Tibial artery (tissue), 4 donors: ENCODE measurements at places on chromosomes 1 and 21.

DNA sequence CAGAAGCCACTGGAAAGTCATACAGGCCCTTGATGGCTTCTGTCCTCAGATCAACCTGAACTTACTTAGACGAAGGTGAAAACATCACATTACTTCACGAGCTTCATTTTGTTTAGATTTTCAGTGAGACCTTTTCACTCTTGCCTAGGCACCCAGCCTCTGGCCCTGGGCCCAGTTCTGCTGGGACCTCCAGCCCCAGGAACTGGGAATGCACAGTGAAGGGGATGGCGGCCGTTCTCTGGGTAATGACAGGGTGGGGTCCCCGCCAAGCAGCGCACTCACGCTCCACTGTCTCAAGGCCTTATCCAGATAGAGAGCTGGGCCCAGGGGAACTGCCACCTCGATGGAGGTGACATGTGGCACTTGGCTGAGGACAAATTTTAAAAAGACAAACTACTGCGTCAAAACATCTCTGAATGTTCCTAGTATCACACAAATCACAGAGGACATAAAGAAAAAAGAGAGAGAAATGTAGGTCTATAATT is 54.8 kb downstream of the NPHP4 start:
- no peak for DNase-seq

DNA sequence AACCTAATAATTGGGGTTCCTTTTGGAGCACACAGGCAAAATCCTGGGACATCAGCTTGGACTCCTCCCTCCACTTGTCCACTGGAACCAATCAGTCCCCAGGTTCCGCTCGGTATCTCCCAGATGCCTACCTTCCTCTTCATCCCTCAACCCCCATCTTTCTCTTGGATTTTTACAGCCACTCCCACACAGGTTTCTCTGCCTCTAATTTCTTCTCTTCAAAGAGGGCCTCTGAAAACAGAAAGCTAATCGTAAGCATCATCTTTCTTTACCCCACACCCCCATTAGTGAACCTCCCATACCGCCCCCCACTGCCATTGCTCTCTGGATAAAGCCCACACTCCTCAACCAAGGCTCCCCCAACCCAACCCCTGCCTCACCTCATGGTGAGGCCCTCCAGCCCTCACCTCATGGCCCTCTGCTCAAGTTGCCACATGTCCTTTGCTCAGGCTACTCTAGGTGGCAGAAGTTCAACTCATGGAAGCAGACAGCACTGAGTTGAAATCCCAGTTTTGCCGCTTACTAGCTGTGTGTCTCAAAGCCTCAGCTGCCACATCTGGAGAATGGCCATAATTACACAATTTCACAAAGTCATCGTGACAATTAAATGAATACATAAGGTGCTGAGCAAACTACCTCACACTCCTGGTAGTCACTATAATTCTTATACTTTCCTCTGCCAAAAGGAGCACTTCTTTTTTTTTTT is 18.1 kb upstream of the WASF2 start:
- DNase-seq: no peak

DNA sequence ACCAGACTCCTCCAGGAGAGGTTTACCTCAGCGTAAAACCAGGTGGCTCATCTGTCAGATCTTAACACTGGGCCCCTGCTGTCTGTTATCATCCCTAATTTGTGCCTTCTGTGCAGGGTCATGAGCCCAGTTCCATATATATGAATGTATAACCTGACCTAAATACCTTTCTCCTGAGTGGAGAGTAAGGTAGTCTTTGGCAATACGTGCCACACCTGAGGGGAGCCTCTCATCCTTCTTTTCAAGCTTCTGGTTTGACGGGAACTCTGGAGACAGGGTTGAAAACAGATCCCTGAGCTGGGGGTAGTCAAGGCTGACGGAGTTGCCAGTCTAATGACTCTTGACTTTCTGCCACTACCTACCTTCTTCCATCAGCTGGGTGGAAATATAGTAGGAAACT is 4.1 kb downstream of the SFT2D2 start:
- DNase-seq: no peak

DNA sequence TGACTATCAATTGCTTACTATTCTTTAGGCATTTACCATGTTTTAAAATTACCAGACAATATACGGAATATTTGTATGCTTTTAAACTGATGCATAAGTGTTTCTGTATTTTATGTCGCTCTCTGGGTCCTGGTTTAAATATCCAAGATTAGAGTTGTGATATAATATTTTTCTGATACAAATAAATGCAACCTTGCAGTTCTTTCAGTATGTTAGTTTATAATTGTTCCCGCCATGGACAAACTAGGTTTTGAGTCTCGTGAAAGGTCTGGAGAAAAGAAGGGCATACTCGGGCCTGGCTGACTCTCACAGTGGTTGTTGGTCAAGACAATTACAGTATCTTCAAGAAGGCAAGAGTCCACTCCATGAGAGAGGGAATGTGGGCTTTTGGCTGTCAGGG is 72.6 kb upstream of the AJAP1 start:
- peak; percentile 10 for DNase-seq

DNA sequence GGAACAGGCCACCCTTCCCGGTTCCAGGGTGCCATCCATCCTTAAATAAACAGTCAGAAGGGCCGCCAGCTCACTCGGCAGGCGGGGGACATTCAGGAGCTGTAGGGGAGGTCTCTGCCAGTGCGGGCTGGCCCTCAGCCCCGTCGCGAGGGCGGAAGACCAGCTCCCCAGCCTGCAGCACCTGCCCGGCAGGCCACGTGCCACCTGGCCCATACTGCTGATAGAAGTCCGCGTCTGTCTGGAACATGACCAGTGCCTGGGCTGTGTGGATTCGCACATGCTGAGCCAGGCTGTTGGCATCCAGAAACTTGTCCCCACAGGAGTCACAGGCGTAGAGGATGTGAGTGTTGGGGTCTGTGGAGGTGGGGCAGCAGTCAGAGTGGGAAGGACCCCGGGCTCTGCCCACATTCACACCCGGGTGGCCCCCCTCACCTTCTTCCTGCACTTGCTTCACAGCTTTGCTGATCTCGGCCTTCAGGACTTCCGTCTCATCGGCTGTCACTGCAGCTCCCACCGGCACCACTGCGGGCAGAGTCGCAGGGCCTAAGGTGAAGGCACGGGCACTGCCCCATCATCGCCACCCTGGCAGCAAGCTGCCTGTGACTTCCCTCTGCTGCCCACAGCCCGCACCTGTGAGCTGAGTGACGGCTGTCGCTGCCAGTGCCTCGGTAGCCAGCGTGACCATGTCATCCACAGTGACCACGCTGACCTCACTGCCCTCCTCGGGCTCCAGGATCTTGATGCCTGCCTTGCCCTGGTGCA is 33.8 kb downstream of the ZBTB17 start:
- no peak for DNase-seq

- DNase-seq: no peak
These were observed 19.8 kb downstream of the ZBTB17 start for GRCh38 chr1:15956150-15956549.

DNA sequence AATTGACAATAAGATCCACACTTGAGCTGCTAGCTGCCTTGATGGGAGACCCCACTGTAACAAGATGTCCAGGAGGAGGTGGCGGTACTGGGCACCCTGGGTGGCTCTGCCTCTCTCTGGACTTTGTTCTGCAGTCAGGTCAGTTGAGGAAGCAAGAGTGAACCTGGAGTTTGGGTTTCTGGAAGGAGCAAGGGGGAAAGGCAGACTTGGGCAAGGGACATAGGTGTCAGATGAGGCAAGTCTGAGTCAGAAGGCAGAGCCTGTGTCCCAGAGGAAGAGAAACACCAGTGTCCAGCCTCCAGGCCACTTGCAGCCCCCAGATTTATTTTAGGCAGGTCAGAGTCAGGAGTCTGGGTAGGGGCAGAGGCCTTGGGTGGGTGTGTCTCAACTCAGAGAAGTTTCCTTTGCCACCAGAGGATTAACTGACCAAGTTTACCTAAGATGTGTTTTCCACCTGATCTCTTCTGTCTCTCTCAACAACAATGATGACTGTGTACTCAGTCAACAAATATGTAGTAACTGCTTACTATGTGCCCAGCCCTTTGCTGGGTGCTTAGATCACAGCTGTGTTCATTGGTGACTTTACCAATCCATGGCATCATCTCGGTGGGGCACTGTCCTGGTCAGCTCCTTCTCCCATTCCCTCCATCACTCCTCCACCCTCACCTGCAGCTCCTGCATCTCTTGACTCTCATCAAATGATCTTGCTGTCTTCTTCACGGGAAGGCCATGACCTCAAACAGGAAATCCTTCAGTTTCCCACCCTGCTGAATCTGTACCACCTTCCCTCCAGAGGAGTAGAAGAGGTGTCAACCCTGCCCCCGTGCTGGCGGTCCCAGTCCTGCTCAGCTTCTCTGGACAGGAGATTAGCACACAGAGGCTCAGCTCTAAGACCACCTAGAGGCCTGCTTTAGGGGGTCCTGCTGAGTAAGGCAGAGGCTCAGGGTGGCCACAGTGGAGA is 36.6 kb downstream of the ELF3 start:
- DNase-seq: no peak

DNA sequence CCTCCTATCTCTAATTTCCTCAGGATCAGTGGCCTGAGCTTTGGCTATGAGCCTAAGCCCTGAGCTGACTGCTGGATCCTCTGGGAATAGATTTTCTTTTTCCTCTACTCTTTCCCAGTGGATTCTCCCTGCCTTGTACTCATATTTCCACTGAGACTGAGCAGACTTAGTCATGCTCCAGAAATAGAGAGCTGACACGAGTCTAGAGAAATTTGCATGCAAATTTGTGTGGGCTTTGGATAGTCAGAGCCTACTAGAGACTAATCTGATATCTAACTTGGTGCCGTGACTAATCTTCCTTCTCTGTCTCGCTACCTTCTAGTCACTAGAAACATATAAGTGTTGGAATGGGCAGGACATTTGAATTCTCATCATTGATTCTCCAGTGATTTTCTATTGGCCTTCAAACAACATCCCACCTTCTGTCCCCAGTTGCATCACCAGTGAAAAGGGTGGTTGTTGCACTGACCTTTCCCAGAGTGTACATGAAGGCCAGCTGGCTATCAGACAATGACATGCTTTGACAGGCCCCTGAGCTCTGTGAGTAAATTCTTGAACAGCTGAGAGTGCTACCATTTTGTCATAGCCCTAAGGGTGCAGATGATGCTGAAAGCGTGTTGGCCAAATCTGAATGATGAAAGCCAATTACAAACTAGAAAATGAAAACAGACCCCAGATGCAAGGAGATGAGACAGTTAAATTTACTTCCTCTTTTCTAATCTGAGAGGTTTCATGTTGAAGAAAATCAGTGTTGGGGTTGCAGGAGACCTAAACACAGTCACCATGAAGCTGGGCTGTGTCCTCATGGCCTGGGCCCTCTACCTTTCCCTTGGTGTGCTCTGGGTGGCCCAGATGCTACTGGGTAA is at the start of gene FCRLA:
TSS of gene FCRLA (plus strand) at position 748 of the 866 bp plus-strand sequence. CDS start at position 784, 36 bp downstream.
- no peak for DNase-seq

- no peak for DNase-seq
These were observed 28.5 kb downstream of the DLGAP3 start for GRCh38 chr1:34900775-34901502.

- DNase-seq: no peak
These were observed 88.7 kb downstream of the RABGAP1L start for GRCh38 chr1:174248041-174248440.

- DNase-seq: peak; percentile 63
These were observed 1.8 kb downstream of the RNF220 start for GRCh38 chr1:44406737-44407429.

GRCh38 chr1:83131692-83131955 is 867.3 kb downstream of the TTLL7 start:
- DNase-seq: no peak

GRCh38 chr1:43509007-43509739 is 21.5 kb upstream of the PTPRF start:
- no peak for DNase-seq

DNA sequence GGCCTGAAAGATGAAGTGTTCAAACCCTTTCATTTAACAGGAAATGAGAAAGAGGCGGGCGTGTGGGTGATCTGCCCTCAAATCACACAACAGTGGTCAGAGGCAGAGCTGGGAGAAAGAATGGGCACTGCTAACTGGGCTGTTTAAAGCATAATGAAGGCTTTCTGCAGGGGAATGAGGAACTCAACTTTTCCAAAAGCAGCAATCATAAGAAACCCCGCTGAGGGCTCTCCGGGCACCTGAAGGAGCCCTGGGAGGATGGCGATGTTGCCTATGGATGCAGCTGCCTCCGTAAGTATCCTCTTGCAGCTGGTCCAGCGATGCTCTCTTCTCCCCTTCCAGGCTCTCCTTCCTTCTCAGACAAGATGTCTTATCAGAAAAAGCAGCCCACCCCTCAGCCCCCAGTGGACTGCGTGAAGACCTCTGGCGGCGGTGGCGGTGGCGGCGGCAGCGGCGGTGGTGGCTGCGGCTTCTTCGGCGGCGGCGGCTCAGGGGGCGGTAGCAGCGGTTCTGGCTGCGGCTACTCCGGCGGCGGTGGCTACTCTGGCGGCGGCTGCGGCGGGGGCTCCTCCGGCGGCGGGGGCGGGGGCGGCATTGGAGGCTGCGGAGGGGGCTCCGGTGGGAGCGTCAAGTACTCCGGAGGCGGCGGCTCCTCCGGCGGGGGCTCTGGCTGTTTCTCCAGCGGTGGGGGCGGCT is 1.2 kb downstream of the LORICRIN start:
- no peak for DNase-seq

- no peak for DNase-seq
These were observed 109.1 kb upstream of the OLIG2 start for GRCh38 chr21:32916522-32917099.

GRCh38 chr1:116954440-116954839 is 44.7 kb downstream of the PTGFRN start:
- DNase-seq: peak; percentile 55

DNA sequence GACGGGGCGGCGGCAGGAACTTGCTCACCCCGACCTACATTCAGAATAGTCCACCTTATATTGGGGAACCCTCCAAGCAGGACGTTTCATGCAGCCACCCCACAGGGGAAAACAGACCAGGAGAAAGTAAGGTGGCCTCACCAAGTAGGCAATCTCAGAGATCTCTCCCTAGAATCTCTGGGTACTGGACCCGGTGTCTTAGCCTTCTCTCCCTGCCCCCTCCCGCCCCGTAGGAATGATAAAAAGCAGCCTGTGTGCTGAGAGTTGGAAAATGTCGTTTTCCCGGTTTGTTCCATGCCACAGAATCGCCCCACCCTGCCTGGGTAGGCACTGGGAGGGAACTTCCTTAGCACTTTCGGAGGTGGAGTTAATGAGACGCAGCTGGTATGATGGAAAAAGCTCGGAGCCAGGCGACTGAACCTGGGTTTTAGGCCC is 789 bp upstream of the PTPN14 start:
- peak; percentile 65 for DNase-seq

GRCh38 chr21:20451046-20451445 is 547.2 kb upstream of the NCAM2 start:
- DNase-seq: no peak

DNA sequence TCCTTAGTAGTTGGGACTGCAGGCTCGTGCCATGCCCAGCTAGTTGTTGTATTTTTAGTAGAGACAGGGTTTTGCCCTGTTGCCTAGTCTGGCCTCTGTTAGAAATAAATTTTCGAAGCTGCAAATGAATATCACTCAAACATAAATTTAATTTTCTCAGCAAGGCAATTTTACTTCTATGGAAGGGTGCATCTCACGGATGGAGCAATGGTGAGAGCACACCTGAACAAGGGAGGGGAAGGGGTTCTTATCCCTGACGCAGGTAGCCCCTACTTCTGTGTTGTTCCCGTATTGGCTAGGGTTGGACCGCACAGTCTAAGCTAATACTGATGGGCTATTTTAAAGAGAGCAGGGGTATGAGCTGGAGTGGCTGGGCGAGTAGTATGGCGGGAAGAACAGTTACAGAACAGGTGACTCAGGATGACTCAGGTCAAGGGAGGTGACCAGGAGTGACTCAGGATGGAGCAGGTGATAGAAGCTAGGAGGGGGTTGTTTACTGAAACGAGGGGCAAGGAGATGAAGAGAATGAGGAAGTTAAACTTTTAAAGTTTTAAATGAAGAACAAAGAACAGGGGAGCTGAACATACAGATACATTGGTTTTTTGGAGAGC is 7.5 kb downstream of the MDM4 start:
- no peak for DNase-seq

- DNase-seq: no peak
These were observed 25.0 kb downstream of the LAMB3 start for GRCh38 chr1:209627027-209627731.
